Urothelium cell line (cell line): ENCODE measurements at places on chromosomes 5 and 9.

DNA sequence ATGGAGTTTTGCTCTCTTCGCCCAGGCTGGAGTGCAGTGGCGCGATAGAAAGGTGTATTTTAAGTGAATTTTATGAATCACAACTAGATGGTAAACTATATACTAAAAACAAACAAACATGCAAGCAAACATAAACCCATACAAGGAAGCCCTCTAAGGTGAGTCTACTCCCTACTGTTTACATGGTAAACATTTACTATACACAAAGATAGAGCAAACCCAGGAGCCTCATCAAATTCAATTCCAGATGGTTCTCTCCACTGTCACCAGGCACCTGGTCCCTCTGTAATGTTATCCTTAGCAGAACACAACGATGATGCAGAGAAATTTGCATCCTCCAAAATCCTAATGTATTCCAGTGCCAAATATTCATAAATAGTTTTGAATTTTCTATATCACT lies 17.9 kb downstream of the ANKH start:
- DNase-seq: no peak

DNA sequence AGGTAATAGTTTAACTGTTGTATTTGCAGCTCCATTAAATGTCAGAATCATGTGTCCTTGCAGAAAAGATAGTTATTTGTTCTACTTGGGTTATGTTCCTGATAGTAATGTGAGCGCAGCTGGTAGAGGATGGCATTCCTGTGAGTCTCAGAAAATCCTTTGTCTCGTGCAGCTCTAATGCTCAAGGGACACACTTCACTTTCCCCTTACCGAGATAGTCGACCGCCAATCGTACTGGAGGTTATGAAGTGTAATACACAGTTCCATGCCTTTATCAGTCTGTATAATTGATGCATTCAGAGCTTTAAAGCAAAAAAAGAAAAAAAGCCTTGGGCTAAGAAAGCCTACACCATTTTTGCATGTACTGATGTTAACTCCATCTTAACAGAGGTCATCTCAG lies 60.2 kb upstream of the SRP19 start:
- no peak for DNase-seq

DNA sequence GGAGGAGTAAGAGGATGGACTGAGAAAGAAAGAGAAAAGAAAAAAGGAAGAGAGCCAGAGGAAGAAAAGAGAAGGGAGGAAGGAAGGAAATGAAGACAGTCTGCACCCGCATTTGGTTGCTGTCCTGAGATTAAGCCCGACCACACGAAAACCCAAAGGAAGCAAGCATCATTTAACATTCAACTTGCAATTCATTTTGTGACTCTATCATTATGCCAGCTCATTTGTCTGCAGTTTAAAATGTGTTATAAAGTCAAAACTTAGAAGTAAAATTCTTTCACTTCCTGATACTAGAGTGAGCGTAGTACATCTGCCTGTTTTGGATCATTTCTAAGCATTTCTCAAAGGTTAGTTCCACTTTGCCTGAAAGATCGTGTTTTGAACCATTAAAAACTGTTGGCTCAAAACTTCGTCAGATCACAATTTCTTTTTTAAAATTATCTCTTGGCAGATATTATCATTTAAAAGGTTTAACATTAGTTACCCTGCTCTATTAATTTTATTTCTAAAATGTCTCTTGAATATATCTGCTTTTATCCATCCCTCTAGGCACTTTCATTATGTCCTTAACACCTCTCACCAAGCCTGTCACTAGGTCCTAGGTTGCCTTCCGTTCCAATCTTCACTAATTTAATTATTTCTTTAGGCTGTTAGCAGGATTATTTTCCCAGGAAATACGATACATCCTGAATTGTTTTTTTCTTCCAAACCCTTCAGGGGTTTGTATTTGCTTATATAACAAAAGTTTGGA lies 240.9 kb downstream of the TLE4 start:
- no peak for DNase-seq

DNA sequence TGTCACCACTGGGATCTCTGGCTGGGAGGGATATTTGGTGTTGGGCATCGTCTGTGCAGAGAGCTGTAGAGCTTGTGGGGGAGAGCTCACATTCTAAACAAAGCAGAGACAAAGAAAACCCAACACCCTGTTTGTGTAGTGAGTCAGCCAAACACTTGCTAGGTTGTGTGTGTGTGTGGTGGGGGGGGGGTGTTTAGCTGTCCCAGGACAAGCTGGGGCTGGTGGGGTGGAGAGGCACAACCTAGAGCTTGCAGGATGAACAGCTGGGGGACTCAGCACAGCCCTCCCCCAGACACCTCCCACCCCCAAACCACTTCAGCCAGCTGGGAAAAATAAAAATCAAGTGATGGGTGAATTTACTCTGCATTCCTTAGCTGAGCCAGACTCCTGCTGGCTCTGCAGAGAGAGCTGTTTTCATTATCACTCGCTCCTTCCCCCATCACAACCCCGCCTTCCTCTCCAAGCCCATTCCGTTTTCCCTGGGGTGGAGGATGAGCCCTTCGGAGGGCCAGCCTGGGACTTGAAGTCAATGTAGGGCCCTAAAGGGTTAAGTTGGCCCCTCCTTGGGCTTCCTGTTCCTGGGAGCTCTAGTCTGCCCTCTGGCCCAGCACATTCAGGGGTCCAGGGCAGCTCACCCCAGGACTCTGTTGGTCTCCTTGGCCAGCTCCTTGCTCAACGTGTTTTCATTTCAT lies 2.6 kb downstream of the OLFML2A start:
- peak; percentile 78 for DNase-seq

DNA sequence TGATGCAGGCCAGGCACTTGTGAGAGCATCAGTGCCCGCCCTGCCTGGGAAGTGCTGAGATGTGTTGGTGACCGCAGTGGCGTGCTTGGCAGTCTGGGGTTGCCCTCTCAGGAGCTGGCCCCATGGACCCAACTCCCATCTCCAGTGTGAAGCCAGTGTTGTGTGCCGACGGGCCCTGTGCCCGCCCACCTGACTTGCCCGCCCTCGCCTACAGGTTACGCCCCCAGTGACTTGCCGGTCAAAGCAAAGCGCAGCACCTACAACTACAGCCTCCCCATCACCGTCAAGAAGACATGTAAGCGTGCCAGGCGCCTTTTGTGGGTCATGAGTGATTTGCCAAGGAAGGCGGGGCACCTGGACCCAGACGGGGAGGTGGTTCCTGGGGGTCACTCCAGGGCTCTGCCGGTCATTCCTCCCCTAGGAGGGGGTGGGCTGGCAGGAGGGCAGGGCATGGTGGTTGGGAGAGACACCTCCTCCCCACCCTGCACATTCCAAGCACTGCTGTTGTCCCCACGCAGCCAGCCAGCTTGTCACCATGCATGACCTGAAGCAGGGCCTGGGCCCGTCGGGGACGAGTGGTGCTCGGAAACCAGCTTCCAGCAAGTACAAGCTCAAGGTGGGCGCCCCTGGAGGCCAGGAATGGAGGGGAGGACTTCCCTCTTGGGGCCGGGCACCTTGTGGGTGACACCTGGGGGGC lies 7.4 kb upstream of the CEL start:
- DNase-seq: no peak
